ENCODE measurements at places on chromosomes 7 and 10.

- DNase-seq: no peak
Observed at GRCh38 chr10:18312374-18313139, 172.3 kb downstream of the CACNB2 start.

DNA sequence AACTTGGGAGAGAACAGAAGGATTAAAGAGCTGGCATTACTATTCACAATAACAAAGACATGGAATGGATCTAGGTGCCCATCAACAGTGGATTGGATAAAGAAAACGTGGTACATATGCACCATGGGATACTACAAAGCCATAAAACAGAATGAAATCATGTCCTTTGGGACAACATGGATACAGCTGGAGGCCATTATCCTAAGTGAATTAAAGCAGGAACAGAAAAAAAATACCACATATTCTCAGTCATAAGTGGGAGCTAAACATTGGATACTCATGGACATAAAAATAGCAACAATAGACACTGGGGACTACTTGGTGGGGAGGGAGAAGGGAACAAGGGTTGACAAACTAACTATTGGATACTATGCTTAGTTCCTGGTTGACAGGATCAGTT is 133.2 kb upstream of the ITGB1 start:
- DNase-seq: no peak

DNA sequence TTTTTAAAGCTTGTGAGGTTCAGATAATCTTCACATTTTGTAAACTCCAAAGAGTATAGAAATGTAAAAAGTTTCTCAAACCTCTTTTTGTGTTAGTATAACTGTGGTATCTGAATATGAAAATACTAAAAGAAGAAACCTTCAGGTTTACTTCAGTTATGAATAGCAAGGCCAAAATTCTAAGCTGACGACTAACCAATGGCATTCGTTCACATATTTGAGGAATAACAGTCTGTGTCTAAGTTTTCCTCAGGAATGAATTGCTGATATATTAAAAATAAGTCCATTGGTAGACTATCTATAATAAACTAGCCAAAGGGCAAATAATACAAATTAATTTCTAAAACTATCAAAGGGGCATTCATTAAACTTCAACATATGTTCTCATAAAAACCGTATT is 206.0 kb downstream of the CXCL12 start:
- no peak for DNase-seq

- no peak for DNase-seq
Observed at GRCh38 chr10:32332299-32332750, 14.6 kb downstream of the EPC1 start.

DNA sequence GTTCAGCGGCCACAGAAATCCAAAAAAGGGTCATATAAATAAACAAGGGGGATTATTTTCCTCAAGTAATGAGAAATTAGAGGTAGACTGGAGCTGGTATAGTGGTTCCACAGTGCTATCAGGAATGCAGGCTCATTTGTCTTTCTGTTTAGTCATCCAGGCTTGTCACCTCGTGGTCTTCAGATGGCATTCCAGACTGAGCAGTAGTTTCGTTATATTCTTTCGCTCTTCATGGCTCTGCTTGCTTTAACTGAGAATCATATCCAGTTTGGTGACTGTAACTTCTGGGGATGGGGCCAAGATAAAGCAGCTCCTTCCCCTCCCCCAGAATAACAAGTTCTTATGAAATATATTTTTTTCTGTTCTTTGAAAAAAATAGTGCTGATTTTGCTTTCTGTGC is 9.5 kb downstream of the ANKIB1 start:
- no peak for DNase-seq

GRCh38 chr10:98453729-98454128 is 7.0 kb upstream of the HPS1 start:
- no peak for DNase-seq

DNA sequence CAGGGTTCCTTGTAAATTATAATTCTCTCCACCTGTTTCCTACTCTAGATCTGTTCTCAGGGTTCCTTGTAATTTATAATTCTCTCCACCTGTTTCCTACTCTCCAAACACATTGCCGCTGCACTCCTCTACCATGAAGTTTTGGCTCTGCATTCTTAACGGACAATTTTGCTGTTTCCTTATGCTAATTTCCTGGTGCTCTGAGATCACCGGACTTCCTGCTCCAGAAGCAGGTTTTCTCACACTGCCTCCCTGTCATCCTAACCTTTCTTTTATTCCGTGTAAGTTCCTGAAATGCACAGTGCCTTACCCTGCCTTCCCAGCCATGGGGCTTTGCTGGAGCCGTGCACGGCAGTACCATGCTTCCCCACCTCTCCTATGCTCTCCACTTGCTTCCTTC is 256.8 kb downstream of the PLXNA4 start:
- no peak for DNase-seq

Measured in H1 (cell line).